H1 (cell line): ENCODE measurements at places on chromosomes 3 and 15. TPM values are rescaled to one million over a fixed set of nuclear protein-coding genes. Genes with fewer than 3 reads are reported as not detected.

Gene TLR9
- total RNA-seq: not detected in 2 replicates

Gene FOXB1
- total RNA-seq: 1.5 and 2.1 TPM in 2 replicates

Gene SH2D7
- total RNA-seq: not detected in 2 replicates

Gene TAMM41
- 16.9 and 17.5 TPM in 2 replicates for total RNA-seq

Gene PIGBOS1
- 7.8 and 9.0 TPM in 2 replicates for total RNA-seq

- H3K36me3 ChIP-seq: no peaks in the 10 kb centered on the region; the same call in 1 of the 2 replicates
- no peak for DNase-seq
- no peak overlapping the region for H3K27ac ChIP-seq
Measured at GRCh38 chr3:123138839-123139444, 62.8 kb upstream of the SEC22A start.

GRCh38 chr3:177491296-177492032 lies 294.2 kb upstream of the TBL1XR1 start:
- H3K27ac ChIP-seq: no peak overlapping the region
- no peak for DNase-seq
- no peaks in the 10 kb centered on the region for H3K27me3 ChIP-seq
- no peaks in the 10 kb centered on the region for H3K36me3 ChIP-seq

GRCh38 chr15:25055356-25056068 lies 100.7 kb downstream of the SNRPN start:
- peaks cover 93% of the 10 kb centered on the region for H3K36me3 ChIP-seq
- H3K27ac ChIP-seq: no peak overlapping the region
- no peaks in the 10 kb centered on the region for H3K27me3 ChIP-seq
- H3K4me3 ChIP-seq: no peak overlapping the region
- H3K4me1 ChIP-seq: no peaks in the 10 kb centered on the region

GRCh38 chr3:54928046-54928770 lies at the start of gene LRTM1:
TSS of gene LRTM1 (minus strand) at chr3:54928059. CDS start at chr3:54927911, 148 bp downstream.
- H3K27ac ChIP-seq: no peak within 1 kb of the TSS
- DNase-seq: no peak
- H3K36me3 ChIP-seq: no peaks in the 10 kb centered on the region
- H3K27me3 ChIP-seq: no peaks in the 10 kb centered on the region
- H3K4me1 ChIP-seq: peaks cover 4% of the 10 kb centered on the region
- no peak within 1 kb of the TSS for H3K4me3 ChIP-seq

GRCh38 chr3:26614006-26614685 lies 8.4 kb upstream of the LRRC3B start:
- no peak for DNase-seq
- H3K4me3 ChIP-seq: no peak overlapping the region
- no peaks in the 10 kb centered on the region for H3K4me1 ChIP-seq
- no peaks in the 10 kb centered on the region for H3K27me3 ChIP-seq
- no peaks in the 10 kb centered on the region for H3K36me3 ChIP-seq

- peaks cover 11% of the 10 kb centered on the region for H3K4me1 ChIP-seq
- no peak overlapping the region for H3K4me3 ChIP-seq
- no peaks in the 10 kb centered on the region; the same call in 1 of the 2 replicates for H3K27me3 ChIP-seq
- no peaks in the 10 kb centered on the region for H3K36me3 ChIP-seq
Measured at GRCh38 chr3:195086341-195086740, 184.6 kb downstream of the XXYLT1 start.

DNA sequence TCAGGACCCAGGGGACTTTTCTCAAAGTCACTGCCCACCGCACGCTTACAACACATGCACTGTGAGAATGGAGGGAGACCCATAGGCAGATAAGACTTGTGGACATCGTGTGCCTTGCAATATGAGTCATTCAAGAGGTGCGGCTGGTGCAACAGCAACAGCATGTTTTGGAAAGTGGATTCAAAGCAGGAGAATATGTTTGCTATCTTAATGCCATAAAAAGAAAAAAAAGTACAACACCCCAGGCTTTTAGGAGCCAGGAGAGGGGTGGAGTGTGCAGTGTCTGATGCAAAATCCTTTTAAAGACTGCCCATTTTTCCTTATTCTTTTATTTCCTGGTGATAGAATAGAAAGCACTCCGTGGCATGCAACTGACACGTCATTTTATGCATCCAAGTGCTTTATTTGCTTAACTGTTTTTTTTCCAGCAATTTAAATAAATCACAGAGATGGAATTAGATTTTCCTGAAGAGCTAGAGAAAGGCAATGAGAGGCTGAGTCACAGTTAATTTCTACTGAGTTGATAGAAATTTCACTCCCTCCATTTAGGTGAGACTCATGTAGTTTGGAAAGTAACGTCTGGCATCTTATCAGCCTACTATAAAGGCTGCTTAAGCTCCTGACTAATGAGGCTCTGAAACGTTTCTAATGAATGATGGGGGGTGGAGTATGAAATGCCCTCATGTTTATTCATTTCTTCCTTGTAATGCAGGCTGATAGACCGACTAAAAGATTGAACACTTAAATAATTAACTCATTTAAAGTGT lies 96.4 kb downstream of the NSUN3 start:
- no peak for DNase-seq
- no peaks in the 10 kb centered on the region for H3K27me3 ChIP-seq
- no peak overlapping the region for H3K27ac ChIP-seq
- no peaks in the 10 kb centered on the region for H3K4me1 ChIP-seq

DNA sequence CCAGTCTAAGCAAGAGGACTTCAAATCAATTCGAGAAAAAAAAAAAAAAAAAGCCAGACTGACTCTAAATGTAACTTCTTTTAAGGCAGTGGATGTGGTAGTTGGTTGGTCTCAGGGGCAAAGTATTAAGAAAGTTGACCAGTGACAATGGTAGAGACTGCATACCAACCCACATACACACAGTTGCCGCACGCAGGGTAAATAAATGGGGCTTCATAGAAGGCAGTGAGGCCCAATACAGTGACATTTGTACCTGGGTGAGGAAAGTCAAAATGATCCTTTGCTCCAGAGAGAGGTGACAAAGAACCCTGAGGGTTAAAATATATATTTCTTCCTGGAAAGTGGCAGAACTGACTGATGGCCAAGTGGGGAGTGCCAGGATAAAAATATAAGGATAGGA lies 100.8 kb upstream of the MEX3B start:
- no peak for DNase-seq
- H3K4me1 ChIP-seq: no peaks in the 10 kb centered on the region
- no peak overlapping the region for H3K4me3 ChIP-seq
- no peak overlapping the region for H3K27ac ChIP-seq
- no peaks in the 10 kb centered on the region; the same call in 1 of the 2 replicates for H3K36me3 ChIP-seq
